Occipital lobe (tissue), 3 donors: ENCODE measurements at places on chromosomes 13 and 19.

DNA sequence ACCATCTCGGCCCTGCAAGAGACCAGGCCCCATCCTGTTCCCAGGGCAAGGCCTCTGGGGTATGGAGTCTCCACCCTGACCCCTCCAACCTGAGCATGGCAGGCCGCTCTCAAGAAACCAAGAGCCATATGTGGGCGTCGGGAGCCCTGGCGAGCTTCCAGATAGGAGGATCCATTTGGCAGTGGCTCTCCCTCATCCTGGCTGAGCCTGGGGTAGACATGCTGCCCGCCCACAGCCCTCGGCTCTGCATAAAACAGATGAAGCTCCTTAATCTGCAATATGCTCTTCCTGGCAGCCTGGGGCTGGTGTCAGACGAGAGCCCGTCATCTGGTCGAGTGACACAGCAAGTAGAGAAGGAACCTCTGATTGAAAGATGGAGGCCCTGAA, 6.1 kb downstream of the ATP13A1 start:
- peak; percentile 61 for DNase-seq

GRCh38 chr19:17105556-17105955, 30.0 kb downstream of the MYO9B start:
- DNase-seq: no peak

DNA sequence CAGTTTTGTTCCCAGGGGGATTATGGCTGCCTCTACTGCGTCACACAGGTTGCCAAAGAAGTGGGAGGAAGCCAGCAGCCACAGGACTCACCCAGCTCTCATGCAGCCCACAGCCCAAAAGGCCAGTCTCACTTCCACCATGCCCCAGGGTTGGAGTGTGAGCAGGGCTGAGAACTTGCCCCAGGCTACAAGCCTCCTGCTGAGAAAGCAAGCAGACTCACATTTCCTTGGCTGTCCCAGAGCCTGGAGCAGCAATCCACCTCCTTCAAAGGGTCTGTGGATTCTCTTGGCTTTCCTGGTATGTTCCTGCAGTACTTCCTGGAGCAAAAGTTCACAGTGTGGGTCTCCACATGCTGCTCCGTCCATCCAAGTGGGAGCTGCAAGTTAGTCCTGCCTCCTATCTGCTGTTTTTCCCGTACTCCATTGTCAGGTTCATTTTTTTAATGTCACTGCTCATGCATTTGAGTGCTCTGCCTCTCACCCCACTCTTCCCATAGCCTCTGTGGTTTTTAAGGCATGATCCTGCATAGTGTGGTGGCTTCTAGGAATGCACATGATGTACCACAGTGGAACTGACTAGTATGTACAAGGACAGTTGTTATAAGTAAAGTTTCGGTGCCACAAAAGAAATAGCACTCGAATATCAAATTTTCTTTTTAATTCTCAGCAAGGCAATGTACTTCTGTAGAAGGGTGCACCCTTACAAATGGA, 56.2 kb upstream of the ARHGEF7 start:
- no peak for DNase-seq

DNA sequence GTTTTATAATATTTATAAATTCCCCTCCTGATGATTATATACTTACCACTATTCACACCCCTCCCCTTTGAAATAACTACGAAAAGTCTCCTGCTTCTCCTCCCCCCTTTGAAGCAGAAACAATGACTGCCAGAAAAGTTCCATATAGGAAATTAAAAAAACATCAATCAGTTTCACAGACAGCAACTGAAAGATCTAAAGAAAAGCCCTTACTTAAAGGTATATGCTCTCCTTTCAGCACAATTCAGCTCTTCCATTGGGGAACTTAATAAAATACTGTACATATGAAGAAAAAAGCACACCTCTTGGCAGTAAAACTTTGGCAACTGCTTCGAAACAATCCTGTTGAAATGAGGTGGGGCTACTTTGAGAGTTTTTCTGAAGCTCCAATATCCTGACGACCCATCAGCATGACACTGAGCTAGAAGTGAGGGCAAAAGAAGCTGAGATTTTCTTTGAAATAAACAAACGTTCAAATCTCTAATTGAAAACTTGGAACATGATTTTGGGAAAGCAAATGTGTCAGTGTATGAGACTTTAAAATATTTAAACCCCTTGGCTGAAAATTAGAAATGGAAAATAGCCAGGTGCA, 147.6 kb upstream of the RXFP2 start:
- DNase-seq: no peak

GRCh38 chr19:55173714-55174409, 6.2 kb downstream of the SYT5 start:
- DNase-seq: no peak

- DNase-seq: peak; percentile 56
Measured at GRCh38 chr19:47471733-47472457, at the start of gene SLC8A2. TSS of gene SLC8A2 (minus strand) at chr19:47471893. CDS start at chr19:47466403, 5,490 bp downstream.

DNA sequence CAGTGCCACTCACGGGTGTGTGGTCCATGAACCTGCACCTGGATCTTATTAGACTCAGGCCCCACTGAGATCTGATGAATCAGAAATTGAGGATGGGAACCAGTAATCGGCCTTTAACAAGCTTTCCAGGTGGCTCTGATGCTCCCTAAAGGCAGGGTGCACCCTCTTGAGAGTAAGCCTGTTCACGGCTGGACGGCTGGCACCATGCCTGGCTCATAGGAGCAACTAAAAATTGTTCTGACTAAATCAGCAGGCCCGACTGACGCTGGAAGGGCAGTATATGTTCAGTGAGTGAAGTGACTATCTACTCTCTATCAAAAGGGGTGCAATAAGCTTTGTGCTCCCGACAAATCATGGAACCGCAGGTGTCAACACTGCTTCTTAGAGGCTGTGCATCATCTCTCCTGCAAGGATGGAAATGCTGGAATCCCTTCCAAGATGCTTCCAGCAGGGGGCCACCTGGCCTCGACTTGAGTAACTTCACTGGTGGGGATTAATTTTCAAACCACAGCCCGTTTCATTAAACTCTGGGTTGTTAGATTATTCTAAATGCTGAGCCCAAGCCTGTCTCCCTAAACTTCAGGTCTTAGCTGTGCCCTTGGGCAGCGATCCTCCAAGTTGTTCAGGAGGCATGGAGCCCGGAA, 28.4 kb downstream of the TMTC4 start:
- peak; percentile 30 for DNase-seq

DNA sequence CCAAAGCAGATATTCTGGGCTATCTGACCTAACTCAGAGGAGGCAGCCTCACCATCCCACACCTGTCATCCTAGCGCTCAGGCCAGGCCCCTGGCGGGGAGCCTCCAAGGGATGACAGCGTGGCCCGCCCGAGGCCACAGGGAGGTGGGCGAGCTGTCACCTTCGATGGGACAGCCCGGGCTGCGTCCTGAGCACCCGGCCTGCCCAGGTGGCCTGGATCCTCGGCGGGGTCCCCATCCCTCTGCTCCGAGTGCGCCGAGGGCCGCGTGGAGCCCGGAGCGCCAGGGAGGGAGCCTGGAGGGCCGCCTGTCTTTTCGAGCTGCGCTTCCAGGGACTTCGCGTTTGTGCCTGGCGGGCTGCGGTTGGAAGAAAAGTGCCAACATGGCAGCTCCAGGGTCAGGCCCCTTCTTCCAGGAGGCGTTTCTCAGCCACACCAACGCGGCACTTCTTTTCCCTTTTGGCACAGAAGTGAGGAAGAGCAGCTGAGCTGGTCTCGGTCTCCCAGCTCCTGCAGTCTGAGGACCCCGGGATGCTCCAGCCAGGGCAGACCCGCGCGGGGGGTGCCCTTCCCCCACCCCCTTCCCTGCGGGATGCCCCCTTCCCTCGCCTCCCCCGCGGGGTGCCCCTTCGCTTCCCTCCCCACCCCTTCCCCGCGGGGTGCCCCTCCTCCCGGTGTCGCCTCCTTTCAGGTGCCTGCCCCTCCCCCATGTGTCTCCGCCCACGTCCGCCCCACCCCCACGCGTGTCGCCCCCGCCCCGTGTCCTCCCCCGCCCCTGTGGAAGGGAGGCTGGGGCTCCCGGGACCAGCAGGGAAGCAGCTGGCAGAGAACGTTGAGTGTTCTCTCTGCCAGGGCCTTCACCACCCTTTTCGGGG, 42.3 kb downstream of the GJA3 start:
- no peak for DNase-seq

DNA sequence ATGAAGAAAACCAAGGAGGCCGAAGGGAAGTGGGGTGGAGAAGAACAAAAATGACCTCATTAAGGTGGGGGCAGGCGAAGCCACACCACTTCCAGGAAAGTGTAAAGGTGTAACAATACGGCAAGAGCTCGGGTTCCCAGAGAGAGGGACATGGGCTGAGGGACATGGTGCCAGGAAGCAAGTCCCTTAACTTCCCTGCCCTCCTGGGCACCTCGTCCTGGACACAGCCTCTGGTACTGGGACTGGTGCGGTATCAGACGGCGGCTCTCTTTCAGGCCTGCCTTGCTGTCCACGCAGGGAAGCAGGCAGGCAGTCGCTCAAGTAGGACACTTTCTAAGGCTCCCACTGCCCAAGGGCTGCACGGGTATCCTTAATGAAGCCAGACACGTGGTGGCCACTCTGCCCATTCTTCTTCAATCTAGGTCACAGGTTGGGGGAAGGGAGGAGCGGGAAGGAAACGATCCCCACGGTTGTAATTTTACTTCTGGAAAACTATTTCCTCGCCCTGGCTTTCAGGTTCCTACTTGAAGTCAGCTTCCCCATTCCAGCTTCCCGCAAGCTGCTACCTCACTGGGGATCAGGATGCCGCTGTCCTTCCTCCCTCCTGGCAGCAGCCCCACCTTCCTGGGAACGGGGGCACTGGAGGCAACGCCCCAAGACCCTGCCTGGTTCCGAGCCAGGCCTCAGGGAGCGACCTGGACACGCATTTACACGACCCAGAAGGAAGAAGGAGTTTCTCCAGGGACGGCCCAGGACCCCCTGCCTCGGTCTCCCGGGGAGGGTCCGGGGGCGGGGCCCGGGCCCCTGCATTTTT, 1.2 kb downstream of the AP3D1 start:
- DNase-seq: no peak
